Fibroblast of the conjunctiva (primary cell): ENCODE measurements at places on chromosomes 1 and 21.

- DNase-seq = no peak
These were observed 40.8 kb upstream of the MPZL1 start for GRCh38 chr1:167681024-167681423.

DNA sequence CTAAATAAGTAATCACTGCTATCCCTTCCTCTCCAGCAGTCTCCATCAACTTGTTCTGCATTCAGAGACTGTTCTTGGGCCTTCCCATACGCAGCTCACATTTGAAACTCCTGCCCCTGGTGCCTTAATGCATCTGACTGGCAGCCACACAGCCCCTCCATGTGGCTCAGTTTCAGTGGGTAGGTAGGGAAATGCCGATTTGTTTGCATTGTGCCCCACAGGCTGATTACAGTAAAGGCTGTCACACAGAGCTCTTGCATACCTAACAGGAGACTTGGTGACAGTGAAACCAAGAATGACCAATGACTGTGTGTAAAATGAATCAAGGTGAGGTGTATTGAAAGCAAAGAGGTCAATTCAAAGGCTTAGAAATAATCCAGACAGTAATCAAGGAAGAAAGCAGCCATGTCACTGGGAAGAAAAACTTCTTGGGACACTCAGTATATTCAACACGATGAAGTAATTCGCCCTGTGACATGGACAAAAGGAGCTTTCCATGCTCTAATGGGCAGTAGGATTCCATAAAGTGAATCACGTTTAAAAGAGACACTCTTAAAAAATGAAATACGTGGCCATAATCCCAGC lies 12.7 kb upstream of the B3GALNT2 start:
- no peak for DNase-seq

GRCh38 chr1:161505686-161506085 lies 429 bp downstream of the FCGR2A start:
- no peak for DNase-seq

DNA sequence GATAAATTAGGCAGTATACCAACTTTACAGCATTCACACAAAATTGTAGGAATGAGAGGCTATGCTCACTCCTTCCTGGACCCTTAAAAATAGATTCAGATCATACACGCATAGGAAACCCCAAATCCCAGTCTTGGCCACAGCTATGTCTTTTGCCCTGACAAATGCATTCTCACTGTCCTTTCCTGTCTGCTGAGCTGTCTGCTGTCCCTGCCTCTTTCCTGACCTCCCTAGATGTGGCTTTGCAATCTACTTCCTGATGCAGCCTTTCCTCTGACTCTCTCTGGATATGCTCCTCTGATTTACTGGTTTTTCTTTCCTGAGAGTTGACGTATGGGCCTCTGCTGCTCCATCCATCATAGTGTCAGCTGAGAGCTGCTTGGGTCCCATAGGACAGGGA lies 59.8 kb upstream of the SLC35F3 start:
- no peak for DNase-seq

GRCh38 chr1:6198646-6199297 lies 623 bp downstream of the RPL22 start:
- no peak for DNase-seq

GRCh38 chr1:172484252-172484651 lies 40.4 kb upstream of the PIGC start:
- no peak for DNase-seq

DNA sequence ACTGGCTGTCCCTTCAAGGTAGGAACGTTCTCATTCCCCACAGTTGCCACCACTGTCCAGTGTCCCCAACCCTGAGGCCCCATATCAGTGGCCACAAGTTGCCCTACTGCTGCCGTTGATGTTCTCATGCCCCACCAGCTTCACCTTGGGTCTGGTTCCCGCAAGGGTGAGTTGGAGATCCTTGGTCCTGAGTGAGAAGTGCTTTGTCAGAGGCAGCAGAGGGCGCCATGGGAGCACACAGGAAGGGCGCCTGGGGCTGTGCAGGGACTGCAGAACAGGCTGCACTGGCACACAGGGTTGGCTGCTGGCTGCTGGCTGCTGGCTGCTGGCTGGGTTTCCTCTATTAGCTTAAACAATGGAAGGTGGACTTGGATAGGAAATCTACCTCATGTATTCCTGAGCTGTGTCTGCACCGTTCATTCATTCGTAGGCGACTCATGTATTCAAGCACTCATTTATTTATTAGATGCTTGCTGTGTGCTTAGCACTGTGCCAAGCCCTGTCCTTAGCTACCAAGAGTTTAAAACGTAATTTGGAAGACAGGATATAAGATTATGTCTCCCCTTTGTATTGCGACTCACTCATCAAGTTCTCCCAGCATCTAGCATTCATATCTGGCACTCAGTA lies 2.1 kb upstream of the S100A9 start:
- peak; percentile 30 for DNase-seq

- DNase-seq = no peak
These were observed 413.1 kb downstream of the PTPRU start for GRCh38 chr1:29649189-29650040.

- no peak for DNase-seq
These were observed 54.4 kb downstream of the EDN2 start for GRCh38 chr1:41430069-41430468.

GRCh38 chr1:35350872-35351271 lies 82.4 kb downstream of the ZMYM4 start:
- no peak for DNase-seq

DNA sequence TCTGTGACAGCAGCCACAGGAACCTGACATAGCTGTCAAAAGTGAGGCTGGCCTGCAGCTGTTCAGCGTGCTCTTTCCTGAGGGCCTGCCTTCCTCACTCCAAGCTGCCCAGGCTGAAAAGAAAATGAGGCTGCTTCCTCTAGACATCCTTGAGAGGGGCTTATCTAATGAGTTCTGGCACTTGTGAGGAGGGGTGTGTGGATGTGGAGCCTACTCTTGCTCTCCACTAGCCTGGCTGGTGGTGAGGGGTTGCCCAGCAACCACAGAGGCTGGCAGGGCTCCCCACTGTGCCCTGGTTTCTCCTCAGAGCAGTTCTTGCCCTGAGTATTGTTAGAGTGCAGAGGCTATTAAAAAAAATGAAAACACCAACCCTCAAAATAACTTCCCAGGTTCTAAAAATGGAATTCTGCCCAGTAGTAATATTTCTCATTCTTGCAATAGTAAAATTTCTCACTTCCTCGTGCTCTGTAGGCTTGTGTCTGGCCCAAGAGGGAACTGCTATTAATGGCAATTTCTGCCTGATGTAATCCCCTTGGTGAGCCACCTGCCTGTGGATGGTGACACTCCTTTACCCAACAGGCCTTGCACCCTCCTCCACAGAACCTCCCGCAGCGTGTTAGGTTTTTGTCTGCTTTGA lies 52.6 kb upstream of the EPS8L3 start:
- no peak for DNase-seq

GRCh38 chr1:227903061-227903521 lies 44.6 kb downstream of the WNT9A start:
- DNase-seq = no peak

GRCh38 chr1:54415991-54416390 lies 9.8 kb upstream of the SSBP3 start:
- no peak for DNase-seq

GRCh38 chr1:4652631-4653327 lies 1.6 kb upstream of the AJAP1 start:
- DNase-seq = no peak

GRCh38 chr21:34195335-34195734 lies 122.0 kb downstream of the MRPS6 start:
- no peak for DNase-seq

DNA sequence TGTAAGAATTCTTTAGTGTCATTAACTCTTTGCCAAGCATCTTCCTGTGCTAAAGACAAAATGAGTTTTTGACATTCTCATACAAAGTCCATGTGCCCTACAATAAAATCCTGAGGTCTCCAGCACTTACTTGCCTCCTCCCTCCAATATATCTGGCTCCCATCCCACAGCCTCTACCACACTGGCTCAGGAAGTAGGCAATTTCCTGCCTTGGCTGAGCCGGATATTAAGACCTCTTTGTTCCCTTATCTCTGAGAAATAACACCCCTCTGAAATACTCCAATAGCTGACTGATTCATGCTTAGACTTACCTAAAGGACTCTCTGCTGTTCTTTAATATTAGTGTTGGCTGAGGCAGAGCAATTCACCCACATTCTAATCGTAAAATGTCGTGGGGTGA lies 37.6 kb upstream of the GORAB start:
- DNase-seq = no peak

- DNase-seq = no peak
These were observed 61.6 kb upstream of the SPAG17 start for GRCh38 chr1:118246646-118247045.

GRCh38 chr1:107147843-107148242 lies 7.0 kb downstream of the NTNG1 start:
- no peak for DNase-seq

DNA sequence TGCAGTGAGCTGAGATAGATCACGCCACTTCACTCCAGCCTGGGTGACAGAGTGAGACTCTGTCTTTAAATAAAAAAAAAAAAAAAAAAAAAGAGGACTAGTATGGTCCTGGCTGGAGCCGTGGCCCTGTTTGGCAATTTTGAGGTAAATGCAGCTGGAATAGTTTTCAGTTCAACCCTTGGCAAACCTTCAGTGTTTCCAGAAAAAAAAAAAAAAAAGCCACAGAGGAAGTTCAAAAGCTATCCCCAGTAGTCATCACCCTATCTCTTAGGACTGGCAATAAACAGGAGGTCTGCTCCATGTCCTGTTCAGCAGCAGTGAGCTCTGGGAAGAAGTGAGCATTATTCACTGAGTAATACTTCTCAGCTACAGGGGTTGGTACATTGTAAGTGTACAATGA lies 56.8 kb upstream of the ERRFI1 start:
- peak; percentile 24 for DNase-seq

- no peak for DNase-seq
These were observed 614.5 kb upstream of the ADGRL2 start for GRCh38 chr1:81186261-81186660.

- no peak for DNase-seq
These were observed 12.0 kb upstream of the PLA2G5 start for GRCh38 chr1:20057886-20058420.

DNA sequence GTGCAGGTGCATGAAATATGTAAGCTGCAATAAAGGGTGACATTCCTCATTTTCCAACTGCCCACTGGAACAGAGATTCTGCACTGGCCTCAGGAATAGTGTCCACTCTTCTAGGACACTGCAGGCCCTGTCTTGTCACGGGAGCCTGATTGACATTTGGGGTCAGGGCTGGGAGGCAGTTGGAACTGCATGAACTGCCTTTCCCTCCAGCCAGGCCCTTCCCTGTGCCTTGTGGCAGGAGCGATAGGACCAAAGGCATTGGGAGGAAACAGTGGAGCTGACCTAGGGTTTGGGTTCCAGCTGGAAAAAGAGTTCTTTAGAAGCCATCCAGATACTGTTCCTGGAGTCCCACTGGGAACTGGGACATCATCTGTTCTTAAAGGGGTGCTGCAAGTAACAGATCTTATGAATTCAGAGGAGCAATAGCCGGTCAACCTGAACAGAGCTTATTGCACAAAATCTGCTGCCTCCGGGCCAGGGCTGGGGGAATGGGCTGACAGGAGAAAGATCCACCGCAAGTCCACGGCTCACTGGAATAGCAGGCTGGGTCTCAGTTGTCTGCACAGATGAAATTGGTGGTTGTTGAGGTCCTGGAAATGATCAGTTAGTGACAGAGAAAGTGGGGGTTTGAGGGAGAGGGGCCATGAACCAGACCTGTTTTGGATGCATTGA lies 451.7 kb downstream of the CAMTA1 start:
- no peak for DNase-seq

DNA sequence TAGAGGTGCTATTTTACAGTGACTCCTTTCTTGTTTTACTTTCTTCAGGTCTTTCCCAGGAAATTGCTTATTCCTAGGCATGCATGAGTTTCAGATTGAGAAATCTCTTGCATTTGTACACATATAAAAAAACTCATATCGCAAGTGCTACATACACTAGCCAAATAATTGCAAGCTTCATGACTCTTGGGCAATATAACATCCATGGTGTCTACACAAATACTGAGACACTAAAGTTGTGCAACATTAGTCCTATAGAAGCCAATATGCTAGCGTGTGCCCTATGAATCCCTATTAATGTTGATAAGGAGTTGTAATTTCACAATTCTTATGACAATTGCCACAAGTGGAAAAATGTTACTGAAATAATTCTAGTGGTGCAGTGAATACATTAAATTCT lies 591.0 kb downstream of the ADGRL2 start:
- no peak for DNase-seq

DNA sequence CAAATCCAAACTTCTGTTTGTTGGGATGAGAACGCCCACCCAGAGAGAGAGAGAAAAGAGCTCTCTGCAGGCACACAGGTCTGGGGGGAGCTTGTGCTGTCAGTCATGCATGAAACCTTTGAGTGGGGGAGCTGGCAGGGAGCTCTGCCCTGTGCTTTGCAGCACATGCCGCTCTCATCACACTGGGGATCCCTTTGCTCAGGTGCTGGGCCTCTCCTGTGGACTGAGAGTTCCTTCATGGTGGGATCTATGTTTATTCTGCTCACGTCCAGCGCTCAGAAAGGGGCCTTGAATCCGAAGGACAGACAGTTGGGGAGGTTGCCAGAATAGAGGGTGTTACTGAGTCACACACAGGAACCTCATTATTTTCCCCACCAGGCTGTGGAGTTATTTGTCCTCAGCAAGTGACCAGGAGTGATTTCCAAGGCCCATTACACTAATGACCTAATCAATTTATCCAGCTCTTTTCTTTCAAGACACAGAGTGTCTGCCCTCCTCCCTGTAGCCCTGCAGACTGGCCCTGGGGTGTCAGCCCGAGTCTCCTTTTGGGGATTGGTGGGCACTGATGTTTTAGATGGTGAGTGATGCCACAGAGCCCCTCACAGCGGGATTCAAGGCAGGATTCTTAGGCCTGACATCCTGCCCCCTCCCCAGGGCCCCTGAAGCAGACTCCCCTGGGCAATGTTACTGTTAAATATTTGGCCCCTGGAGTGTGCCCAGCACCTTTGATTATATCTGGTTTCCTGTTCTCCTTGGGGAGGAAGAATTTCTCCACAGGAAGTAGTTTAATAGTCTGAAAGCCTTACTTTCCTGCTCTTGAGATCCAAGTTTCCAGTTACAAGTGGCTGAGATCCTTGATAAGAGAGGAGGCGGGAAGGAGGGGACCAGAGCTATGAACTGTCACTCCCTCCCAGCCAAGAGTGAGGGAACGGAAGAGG lies 22.3 kb downstream of the MYBPH start:
- no peak for DNase-seq
